Thymus (tissue), 14 donors: ENCODE measurements at places on chromosomes 13 and 19. TPM values are rescaled to one million over a fixed set of nuclear protein-coding genes. Genes with fewer than 3 reads are reported as not detected.

- H3K27ac ChIP-seq, result no peak overlapping the region
- H3K4me1 ChIP-seq, result no peaks in the 10 kb centered on the region
- DNase-seq, result no peak
- H3K36me3 ChIP-seq, result no peaks in the 10 kb centered on the region
These were observed 20.5 kb downstream of the NCAN start for GRCh38 chr19:19232261-19232721.

GRCh38 chr13:37657134-37657533 is 58.6 kb upstream of the POSTN start:
- H3K36me3 ChIP-seq, result no peaks in the 10 kb centered on the region
- no peak overlapping the region for H3K27ac ChIP-seq
- no peaks in the 10 kb centered on the region for H3K27me3 ChIP-seq
- no peak overlapping the region for H3K4me3 ChIP-seq
- no peak for DNase-seq

The MOB3A gene
- 29.7 TPM for polyA plus RNA-seq

GRCh38 chr13:101139081-101139480 is 277.2 kb downstream of the NALCN start:
- H3K27ac ChIP-seq, result no peak overlapping the region
- H3K27me3 ChIP-seq, result no peaks in the 10 kb centered on the region
- no peak overlapping the region for H3K4me3 ChIP-seq
- no peak for DNase-seq

DNA sequence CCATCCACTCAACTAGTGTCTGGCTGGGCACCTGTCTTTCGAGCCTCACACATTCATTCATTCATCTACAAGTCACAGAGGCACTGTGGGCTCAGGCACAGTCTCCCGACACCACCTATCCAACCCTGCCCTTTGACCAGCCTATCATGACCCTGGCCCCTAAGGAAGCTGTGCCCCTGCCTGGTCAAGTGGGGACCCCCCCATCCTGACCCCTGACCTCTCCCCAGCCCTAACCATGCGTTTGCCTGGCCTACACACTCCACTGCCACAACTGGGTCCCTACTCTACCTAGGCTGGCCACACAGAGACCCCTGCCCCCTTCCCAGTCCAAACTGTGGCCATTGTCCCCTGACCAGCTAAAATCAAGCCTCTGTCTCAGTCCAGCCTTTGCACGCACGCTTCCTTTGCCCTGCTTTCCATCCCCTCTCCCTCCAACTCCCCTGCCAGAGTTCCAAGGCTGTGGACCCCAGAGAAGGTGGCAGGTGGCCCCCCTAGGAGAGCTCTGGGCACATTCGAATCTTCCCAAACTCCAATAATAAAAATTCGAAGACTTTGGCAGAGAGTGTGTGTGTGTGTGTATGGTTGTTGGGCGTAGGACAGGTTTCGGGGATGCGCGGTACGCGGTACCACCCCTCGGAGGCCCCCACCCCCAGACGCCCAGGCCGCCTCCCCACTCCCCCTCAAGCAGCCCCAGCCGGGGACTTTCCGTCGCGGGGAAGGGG is 404 bp upstream of the IL27RA start:
- no peak for DNase-seq
- H3K27me3 ChIP-seq, result no peaks in the 10 kb centered on the region
- H3K4me3 ChIP-seq, result peak overlapping the region; percentile 68

GRCh38 chr13:73079359-73079758 is 20.6 kb downstream of the KLF5 start:
- no peaks in the 10 kb centered on the region for H3K36me3 ChIP-seq
- no peak overlapping the region for H3K4me3 ChIP-seq
- no peaks in the 10 kb centered on the region for H3K27me3 ChIP-seq
- H3K4me1 ChIP-seq, result no peaks in the 10 kb centered on the region
- no peak for DNase-seq

DNA sequence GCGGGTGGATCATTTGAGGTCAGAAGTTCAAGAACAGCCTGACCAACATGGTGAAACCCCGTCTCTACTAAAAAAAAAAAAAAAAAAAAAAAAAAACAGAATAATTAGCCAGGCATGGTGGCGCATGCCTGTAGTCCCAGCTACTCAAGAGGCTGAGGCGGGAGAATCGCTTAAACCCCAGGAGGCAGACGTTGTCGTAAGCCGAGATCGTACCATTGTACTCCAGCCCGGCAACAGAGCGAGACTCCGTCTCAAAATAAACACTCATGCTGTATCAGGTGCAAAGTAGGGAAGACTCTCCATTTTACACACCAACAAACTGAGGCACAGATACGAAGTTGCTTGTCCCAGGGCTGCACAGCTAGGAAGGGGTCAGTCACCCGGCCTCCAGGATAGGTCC is 15.6 kb downstream of the TLE6 start:
- no peak for DNase-seq
- H3K4me3 ChIP-seq, result no peak overlapping the region
- H3K27ac ChIP-seq, result no peak overlapping the region
